ENCODE measurements at places on chromosomes 1 and 21.

- no peak for ATAC-seq
These were observed 422.9 kb upstream of the BEND5 start for GRCh38 chr1:49199564-49199963.

GRCh38 chr1:17629460-17629859, 90.0 kb downstream of the ARHGEF10L start:
- ATAC-seq, result no peak

- no peak for ATAC-seq
These were observed 64.1 kb upstream of the WDR26 start for GRCh38 chr1:224498574-224499170.

DNA sequence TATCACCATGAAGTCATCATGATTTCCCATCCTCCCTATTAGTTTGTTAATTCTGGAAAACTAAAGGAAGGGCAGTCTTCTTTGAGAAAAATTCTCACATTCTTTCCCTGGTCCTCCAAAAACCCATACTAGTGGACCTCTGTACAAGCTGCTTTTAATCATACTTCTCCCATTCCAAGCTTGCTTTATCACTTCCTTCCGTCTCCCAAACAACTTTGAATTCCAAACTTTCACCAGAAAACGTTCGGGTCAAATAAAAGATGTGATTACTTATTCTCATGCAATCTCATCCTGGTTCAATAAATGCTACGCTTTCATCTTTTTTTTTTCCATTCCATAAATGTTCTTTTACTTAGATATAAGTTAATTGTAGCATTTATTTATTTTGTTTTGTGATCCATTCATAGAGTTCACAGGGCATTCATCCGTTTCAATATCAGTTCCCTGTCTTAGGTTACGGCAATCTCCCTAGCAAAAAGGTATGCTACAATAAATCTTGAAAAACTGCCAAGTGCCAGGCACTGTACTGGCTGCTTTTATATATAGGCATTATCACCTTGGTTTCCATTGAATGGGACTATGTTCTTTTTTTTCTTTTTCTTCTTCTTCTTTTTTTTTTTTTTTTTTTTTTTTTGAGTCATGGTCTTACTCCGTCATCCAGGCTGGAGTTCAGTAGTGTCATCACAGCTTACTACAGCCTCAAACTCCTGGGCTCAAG, 100.2 kb upstream of the GREM2 start:
- no peak for ATAC-seq

GRCh38 chr1:209882942-209883340, 55.1 kb upstream of the SYT14 start:
- no peak for ATAC-seq

GRCh38 chr1:186059752-186060151, 315.3 kb downstream of the TPR start:
- ATAC-seq, result no peak
